ENCODE measurements at places on chromosomes 13 and 19.

DNA sequence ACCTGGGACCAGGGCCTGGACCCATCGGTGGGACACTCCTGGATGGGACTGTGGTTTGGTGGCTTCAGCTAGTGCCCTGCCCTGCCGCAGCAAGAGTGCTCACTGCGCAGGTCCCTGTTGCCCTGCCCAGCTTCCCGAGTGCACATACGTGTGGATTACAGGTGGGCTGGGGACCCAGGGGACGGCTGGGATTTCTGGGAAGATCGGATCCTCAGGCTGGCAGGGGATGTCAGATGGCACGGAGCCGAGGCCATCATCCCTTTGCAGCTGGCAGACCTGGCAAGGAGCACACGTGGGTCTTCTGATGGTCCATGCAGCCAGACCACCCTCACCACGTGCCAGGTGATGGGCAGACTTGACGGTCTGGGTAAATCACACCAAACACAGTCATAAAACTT, 69.3 kb downstream of the CHST8 start:
- DNase-seq = no peak

DNA sequence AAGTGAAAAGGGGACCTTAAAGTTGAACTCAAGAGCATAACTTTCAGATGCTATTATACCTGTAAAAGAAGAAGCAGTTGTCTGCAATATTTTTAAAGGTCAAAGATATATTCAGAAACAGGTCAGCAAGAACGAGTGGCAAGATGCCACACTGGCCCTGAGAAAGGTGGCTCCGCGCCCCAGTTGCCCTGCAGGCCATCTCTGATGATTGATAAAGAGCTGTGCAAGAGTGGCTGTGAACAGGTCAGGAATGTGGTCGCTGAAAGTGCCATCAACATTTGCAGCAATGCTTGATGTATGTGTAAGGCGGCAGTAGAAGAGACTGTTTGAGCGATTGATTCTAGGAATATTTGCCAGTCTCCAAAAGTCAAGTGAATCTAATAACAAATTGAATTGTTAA, 664.2 kb upstream of the SLC10A2 start:
- DNase-seq = no peak

- DNase-seq = no peak
Observed at GRCh38 chr13:95262837-95263384, 38.3 kb downstream of the ABCC4 start.

- no peak for DNase-seq
Observed at GRCh38 chr19:54107876-54108490, 5.3 kb downstream of the NDUFA3 start.

- no peak for DNase-seq
Observed at GRCh38 chr13:44400736-44401135, 27.1 kb downstream of the SERP2 start.

DNA sequence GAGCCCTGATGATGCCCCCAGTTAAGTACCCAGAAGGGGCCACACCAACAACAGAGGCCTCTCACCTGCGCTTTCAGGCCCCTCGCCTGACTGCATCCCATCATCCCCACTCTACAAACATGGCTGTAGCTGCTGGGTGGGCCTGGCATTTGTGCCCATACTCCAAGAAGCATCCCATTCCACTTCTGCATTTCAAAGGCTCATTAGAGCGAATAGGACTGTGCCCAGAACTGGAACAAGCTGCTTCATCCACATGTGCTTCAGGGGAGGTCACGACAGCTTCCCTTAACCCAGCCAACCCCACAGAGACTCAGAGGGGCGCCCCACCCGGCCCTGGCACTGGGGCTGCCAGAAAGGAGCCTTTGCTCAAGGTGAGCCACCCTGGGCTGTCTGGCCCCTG, 156.9 kb downstream of the SIPA1L3 start:
- no peak for DNase-seq

- DNase-seq = no peak
Observed at GRCh38 chr19:50842130-50842529, 8.8 kb upstream of the KLK15 start.

GRCh38 chr13:39159393-39159792, 121.1 kb downstream of the NHLRC3 start:
- DNase-seq = no peak

- no peak for DNase-seq
Observed at GRCh38 chr13:111634410-111634809, 314.0 kb downstream of the TEX29 start.

Data from AML-193 (cell line).